ENCODE measurements at places on chromosomes 11 and 22.

- no peak for DNase-seq
Observed at GRCh38 chr11:57476757-57477506, 16.6 kb downstream of the RTN4RL2 start.

DNA sequence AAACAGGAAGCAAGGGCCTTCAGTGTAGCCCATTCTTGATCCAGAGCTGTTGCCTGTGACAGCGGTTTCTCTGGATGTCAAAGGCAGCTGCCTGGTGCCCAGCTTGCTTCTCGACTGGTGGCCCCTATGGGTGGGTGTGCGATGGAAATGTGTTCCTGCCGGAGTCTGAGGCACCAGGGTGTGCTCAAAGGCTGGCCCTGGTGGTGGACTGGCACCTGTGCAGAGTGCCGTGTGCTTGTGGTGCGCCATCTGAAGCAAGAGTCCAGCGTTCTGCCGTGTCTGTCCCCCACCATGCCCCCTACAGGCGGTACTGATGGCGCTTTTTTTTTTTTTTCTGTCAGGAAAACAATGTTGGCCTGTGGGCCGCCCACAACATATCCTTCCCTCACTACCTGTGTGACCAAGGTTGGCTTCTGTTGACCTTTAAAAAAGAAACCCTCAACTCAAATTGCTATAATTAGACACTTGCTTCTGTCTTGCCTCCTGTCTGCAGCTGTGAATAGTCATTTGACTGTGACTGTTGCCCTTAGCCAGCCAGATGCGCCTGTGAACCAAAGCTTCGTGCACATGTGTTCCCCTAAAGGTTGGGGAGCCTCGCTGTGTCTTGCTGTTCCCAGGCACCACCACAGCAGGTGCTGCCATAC, 4.7 kb upstream of the RANBP1 start:
- no peak for DNase-seq

- no peak for DNase-seq
Observed at GRCh38 chr22:21101877-21102638, 56.3 kb downstream of the LRRC74B start.

DNA sequence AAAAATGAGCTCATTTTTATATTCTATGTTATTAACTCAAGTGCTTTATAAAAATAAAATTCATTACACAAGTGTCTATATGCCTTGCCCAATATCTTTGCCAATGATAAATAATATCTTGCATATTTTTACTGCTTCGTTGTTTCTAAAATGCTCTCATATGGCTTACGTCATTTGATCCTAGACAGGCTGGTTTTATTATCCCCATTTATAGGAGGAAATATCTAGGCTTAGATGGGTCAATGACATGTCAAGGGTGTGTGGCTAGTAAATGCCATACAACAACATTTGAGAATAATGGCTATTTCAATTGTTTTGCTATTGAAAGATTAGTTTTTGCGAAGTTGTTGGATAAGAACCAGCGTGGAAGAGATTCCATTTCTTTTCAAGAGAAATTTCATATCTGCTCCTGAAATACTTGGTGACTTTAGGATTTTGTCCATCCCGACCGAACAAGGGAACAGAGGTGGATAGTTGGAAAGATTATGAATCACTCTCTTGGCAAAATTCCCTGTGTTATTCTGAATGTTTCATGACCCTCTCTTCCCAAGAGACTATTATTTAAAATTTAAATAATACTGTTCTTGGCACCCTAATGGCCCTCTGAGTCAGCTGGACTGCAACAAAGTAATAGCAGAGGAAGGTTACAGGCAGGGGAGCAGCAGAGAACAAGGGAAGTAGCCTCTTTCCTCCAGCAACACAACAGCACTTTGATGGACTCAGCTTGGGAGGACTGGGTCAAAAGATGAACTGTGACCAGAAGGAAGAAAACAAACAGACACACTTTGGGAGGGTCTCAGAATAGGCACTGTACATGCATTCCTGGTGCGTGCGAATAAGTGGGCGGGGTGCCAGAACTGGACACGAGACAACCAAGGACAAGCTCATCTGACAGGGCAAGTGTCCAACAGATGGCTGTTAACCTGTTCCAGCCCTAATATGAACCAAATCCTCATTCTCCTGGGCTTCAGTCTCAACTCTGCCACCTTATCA, 94.5 kb downstream of the ME3 start:
- DNase-seq, result no peak

DNA sequence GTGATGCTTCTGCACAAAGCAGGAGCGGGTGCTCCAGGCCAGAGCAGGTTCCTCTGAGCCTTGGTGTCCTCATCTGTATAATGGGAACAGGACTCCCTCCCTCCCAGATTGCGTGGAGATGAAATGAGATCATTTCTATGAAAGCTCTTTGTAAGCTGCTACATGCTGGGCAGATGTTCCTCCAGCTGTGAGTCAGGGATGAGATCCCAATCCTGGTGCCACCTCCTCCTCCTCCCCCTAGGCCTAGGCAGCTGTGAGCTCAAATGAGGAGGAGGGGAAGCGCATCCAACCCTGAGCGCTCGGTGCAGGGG, 7.0 kb upstream of the CABP2 start:
- no peak for DNase-seq

DNA sequence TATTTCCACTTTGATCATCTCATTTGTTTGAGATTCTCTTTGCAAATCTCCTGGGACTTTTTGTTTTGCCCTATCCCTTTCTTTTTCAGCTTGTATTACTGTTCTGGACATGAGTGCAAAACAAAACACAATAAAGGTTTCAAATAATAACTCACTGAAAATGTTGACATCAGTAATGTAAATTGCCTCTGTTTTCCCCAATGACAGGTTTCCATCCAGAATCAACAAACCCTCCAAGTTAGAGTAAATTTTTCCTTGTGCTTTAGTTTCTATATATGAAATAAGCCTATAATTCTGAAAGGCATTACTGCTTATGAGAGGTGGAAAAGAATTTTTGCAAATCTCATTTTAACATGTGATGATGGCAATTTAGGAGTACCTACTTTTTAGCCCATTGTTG, 187.0 kb upstream of the ANO3 start:
- no peak for DNase-seq

GRCh38 chr11:27465629-27466028, 7.0 kb downstream of the LGR4 start:
- DNase-seq, result no peak

GRCh38 chr22:23518376-23519187, 61.5 kb downstream of the IGLL1 start:
- DNase-seq, result no peak

DNA sequence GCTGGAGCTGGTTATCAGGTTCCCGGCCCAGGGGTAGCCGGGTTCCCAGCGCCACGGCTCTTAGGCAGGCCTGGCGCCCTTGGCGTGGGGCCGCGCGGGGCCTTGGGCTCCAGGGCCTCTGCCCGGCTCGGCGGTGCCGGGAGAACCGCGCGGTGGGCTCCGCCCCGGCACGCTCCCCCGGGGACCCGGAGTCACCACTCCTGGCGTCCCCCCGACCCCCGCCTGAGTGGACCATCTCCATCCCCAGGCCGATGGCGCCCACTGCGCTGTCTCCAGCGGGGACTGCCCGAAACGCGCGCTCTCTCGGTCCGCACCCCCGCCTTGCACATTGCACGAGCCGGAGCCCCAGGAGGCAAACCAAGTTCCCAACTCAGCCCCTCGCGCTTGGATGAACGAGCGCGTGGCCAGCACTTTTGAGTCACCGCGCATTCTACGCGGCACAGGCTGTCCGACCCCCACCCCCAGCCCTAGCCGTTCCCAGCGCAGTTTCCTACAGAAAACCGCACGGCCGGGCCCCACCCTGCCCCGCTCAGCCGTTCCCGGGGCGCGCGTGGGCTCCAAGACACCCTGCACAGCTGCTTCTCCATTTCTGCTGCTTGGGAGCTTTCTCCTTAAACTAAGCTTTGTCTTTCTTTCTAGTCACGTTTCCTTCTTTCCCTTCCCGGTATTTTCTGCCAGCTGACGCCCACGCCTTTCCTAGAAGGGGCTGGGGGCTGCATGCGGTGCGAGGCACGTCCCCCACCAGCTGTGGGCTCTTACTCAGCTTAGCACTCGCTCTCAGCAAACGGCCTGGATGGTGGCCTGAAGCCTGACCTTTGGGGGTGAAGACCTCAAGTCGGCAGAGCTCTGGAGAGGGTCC, 650 bp upstream of the CHID1 start:
- DNase-seq, result no peak

- DNase-seq, result no peak
Observed at GRCh38 chr11:121894581-121894980, 221.4 kb downstream of the BLID start.

DNA sequence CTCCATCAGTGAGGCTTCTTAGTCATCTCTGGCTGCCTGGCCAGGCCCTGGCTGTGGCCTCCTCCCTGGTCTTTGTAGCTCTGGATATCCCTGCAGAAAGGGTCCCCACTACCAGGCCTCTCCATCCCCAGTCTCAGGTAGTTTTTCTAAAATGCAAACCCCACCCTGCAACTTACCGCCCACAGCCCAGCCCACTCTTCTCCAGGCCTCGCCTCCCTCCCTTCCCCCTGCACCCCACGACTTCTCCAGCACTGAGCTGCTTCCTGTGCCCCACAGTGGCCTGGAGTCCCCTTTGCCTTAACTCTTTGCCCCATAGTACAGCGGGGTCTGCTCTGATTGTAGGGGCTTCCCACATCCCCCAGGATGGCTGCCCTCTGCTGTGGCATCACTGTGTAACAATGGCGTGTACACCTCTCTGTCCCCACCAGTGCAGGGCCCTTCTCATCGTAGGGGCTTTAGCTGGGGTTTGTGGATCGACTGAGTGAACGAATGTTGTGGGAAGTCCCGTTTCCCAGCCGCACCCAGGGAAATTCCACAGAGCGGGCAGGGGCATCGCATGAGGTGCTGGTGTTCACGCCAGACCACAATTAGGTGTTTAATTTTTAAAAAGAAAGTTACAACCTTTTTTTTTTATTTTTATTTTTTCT, 111.6 kb downstream of the BCR start:
- no peak for DNase-seq
